GM18507 (cell line): ENCODE measurements at places on chromosomes 7 and 10.

DNA sequence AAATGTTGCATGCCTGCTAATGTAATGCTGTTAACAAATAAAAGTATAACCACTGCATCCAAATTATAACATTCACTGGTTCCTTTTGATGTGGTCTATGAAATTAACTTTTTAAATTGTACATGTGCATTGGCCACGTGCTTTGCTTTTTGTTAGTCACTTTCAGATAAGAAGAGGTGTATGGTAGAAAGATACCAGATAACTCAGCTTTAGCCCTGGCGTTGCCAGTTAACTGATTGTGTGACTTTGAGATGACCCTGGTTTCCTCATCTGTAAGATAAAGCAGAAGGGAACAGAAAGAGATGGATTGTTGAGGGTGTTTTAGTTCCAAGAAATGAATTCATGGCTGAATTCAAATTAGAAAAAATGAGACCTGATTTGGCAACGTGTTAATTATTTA lies 1.9 kb upstream of the TRDMT1 start:
- DNase-seq: no peak

- no peak for DNase-seq
Measured at GRCh38 chr10:56349611-56350010, 11.4 kb downstream of the ZWINT start.

DNA sequence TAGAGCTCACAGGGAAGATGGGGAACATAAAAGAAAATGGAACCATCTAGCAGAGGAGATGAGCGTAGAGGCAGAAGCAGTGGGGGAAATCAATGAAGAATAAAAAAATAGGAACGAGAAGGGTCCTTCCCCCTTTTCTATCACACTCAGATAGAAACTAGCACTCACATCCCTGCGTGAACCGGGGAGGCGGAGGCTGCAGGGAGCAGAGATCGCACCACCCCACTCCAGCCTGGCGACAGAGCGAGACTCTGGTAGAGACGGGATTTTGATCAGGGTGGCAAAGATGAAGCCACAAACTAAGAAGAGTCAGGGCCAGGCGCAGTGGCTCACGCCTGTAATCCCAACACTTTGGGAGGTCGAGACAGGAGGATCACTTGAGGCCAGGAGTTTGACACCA lies 64.7 kb upstream of the ECHDC3 start:
- no peak for DNase-seq

- DNase-seq: no peak
Measured at GRCh38 chr7:156493942-156494341, 146.6 kb upstream of the RNF32 start.

DNA sequence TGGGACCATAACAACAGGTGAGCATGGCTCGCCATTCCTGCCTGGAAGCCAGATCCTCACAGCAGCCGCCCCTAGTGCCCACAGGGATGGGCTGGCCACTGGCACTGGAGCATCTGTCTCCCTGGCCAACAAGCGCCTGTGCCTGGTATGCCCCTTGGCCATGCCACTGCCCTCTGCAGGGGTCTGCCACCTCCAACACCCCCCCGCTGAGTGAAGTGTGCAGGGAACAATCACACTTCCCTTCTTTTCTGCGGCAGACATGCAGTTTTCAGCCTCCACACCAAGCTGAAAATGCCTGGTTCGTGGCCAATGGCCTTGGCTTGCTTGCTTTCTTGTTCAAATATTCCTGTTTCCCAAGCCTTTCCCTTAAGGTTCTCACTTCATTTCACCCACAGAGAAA lies 50.7 kb downstream of the HSPA12A start:
- no peak for DNase-seq

- DNase-seq: no peak
Measured at GRCh38 chr10:8360365-8360764, 305.9 kb downstream of the GATA3 start.

GRCh38 chr7:77802557-77803405 lies 4.2 kb downstream of the PHTF2 start:
- no peak for DNase-seq

DNA sequence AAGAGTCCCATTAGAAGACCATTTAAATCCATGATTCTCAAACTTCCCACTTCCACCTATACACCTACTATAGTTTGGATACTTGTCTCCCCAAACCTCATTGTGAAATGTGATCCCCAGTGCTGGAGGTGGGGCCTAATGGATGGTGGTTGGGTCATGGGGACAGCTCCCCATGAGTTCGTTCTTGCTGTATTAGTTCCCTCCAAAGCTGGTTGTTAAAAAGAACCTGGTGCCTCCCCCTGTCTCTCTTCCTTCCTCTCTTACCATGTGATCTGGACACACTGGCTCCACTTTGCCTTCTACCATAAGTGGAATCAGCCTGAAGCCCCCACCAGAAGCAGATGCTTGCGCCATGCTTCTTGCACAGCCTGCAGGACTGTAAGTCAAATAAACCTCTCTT lies 53.9 kb downstream of the WIPF3 start:
- no peak for DNase-seq

- DNase-seq: no peak
Measured at GRCh38 chr10:30625080-30625479, 4.5 kb downstream of the LYZL2 start.

DNA sequence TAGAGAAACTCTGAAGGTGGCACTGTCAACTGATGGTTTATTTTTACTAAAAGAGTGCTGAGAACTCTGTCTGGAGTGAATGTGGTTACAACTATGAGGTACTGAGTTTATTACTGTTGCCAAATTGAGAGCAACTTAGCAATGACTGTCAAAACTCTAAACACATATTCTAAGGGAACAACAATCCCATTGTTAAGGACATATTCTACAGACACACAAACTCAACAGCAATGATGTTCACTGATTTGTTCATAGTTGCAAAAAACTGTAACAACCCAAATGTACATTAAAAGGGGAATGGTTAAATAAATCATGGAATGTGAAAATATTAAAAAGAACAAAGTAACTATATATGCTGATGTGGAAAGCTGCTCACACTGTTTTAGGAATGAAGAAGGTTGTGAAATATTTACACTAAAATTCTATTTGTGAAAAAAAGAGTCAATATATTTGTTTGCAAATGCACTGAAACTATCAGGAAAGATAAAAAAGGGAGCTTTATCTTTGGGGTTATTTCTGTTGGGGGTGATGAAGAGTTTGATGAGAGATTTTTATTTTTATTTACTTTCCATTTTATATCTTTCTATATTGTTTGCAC lies 12.9 kb downstream of the PON2 start:
- DNase-seq: no peak

GRCh38 chr10:76492026-76492425 lies 1060.6 kb downstream of the LRMDA start:
- DNase-seq: no peak

GRCh38 chr7:7329326-7329725 lies 147.0 kb downstream of the C1GALT1 start:
- no peak for DNase-seq

GRCh38 chr7:110105307-110105706 lies 985.6 kb upstream of the LRRN3 start:
- DNase-seq: no peak

- peak; percentile 61 for DNase-seq
Measured at GRCh38 chr7:2978408-2978807, 65.3 kb downstream of the CARD11 start.

- no peak for DNase-seq
Measured at GRCh38 chr7:14892961-14893360, 9.6 kb downstream of the DGKB start.

GRCh38 chr10:22246680-22247391 lies 29.0 kb upstream of the EBLN1 start:
- DNase-seq: no peak

DNA sequence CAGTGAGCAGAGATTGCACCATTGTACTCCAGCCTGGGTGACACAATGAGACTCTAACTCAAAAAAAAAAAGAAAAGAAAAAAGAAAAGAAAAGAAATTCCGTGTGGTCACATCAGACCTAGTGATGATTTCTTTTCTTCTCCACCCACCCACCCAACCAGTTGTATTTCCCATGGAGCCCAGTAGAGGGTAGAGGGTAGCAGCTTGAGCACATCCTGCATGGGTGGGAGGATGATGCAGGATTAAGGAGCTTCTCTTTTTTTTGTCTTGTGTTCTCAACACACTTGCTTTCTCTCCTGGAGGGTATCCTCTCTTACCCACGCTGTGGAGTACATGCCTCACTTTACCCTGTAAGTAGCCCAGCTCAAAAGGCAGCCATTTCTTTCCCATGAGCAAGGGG lies 118.6 kb upstream of the CARD11 start:
- DNase-seq: no peak

DNA sequence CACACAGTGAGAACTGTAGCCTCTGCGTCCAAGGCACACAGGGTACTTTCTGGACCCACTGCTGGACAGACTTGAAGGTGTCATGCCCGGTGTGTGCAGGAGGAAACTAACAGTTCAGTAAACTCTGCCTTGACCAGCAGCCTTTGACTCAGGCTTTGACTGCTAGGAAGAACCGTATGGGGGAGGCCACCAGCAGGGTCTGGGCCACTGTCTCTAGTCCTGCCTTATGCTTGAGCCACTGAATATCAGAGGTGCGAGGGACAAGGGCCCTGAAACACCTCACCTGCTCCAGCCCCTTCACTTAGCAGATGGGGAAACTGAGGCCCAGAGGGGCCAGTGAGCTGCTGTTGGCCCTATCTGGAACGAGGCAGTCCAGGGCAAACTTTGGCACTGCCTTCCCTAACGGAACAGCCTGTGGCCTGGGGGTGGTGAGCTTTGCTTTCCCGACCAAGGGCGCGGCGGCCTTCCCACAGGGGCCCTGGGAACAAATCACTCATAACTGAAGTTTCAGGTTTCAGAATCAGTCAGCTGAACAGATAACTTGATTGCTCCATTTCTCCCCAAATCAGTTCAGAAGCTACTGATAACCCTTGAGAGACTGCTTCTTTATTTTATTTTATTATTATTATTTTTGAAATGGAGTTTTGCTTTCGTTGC lies 130.0 kb downstream of the FAM53B start:
- peak; percentile 60 for DNase-seq

GRCh38 chr10:33178026-33178755 lies 156.3 kb downstream of the NRP1 start:
- DNase-seq: no peak

DNA sequence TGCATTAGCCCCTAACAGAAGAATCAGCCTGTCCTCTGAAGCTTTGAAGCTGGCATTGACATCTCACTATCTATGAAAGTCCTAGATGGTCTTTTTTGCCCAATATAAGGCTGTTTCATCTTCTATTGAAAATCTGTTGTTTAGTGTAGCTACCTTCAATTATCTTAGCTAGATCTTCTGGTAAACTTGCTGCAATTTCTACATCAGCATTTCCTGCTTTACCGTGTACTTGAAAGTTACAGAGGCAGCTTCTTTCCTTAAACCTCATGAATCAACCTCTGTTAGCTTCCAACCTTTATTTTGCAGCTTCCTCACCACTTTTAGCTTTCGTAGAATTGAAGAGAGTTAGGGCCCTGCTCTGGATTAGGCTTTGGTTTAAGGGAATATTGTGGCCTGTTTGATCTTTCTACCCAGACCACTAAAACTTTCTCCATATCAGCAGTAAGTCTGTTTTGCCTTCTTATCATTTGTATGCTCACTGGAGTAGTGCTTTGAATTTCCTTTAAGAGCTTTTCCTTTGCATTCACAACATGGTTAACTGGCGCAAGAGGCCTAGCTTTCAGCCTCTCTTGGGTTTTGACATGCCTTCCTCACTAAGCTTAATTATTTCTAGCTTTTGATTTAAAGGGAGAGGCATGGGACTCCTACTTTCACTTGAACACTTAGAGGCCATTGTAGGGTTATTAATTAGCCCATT lies 32.5 kb downstream of the ARID5B start:
- no peak for DNase-seq

GRCh38 chr7:65477326-65477725 lies 103.7 kb downstream of the ZNF92 start:
- no peak for DNase-seq

DNA sequence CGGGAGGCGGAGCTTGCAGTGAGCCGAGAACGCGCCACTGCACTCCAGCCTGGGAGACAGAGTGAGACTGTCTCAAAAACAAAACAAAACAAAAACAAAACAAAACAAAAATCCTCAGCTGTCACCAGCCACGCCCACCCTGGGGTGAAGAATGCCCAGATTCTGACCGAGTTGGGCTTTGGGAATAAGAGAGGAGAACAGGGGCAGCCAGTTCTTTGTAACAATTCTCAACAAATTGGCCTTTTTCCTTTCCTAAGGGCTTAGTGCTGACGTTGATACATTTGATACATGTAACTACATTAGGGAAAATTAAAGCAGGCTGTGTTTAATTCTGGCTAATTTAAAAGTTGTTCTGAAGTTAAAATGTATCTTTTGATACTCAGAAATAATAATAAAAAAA lies 121.0 kb downstream of the EPC1 start:
- DNase-seq: no peak

GRCh38 chr7:86411814-86412213 lies 231.9 kb upstream of the GRM3 start:
- DNase-seq: no peak

DNA sequence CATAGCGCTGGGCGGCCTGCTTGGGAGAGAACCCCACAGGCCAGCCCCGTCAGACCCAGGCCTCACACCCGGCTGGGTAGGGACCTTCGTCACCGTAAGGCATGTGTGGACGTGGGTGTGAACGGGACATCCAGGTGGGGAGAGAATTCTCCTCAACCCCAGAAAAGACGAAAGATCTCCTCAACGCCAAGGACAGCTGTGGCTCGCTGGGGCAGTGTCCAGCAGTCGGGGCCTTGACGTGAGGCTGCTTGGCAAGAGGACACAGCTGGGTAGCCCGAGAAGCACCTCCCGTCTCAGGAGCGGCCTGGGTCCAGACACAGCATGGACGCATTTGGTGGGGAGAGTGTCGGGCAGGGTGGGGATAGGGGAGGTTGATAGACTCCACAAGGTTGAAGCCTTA lies 1.2 kb upstream of the SLIT1 start:
- DNase-seq: no peak

DNA sequence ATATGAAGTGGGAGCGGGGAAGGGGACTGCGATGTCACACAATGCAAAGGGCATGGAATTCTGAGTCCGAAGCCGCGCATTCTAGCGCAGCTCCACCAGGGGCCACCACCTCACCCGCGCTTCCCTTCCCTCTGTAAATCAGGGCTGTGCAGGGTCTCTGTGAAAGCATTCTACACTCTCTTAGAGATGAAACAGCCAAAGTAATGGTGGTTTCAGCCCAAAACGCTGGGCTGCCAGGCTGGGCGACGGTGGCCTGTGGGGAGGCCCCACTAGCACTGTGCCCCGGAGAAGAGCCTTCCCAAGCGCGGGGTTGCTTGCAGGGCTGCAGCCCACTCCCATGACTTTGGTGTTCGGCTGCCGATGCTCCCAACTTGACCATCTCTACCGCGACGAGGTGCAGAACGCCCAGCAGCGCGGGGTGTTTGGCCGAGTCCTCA lies 11.4 kb downstream of the ATG9B start:
- DNase-seq: no peak

DNA sequence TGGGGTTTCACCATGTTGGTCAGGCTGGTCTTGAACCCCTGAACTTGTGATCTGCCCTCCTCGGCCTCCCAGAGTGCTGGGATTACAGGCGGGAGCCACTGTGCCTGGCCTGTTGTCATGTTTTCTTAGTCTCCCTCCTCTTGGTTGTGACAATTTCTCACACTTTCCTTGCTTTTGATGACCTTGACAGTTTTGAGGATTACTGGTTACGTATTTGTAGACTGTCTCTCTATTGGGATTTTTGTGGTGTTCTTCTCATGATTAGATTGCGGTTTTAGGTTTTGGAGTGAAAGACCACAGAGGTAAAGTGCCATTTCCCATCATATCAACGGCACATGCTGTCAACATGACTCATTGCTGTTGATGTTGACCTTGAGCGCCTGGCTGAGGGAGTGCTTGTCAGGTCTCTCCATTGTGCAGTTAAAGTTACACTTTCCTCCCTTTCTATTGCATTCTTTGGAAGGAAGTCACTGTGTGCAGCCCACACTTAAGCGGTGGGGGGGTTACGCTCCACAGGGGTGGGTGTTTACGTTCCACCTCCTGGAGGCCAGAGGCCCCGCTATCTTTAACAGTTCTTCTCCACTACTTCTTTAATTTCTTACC lies 10.8 kb downstream of the NEURL1 start:
- no peak for DNase-seq
